Left renal cortex interstitium (tissue), 4 donors: ENCODE measurements at places on chromosomes 2 and 18. TPM values are rescaled to one million over a fixed set of nuclear protein-coding genes. Genes with fewer than 3 reads are reported as not detected.

MSTN gene
- 1.5 TPM for polyA plus RNA-seq

DNA sequence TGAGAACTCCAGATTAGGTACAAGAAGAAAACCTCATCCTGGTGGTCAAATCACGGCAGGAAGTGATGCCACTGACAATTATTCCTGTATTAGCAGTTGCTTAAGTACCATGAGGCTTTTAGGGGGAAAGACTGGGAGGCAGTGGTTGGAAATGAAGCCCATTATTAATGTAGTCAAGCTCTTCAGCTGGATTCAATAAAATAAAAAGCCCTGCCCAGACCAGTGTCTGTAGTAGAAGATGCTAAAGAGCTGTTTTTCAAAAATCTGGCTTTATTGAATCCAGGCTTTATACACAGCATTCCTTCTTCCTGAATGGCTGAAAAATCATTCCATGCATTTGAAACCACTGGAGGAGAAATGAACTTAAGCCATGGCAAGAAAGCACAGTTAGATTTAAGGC, 155.2 kb downstream of the BCL2 start:
- no peak for DNase-seq

DNA sequence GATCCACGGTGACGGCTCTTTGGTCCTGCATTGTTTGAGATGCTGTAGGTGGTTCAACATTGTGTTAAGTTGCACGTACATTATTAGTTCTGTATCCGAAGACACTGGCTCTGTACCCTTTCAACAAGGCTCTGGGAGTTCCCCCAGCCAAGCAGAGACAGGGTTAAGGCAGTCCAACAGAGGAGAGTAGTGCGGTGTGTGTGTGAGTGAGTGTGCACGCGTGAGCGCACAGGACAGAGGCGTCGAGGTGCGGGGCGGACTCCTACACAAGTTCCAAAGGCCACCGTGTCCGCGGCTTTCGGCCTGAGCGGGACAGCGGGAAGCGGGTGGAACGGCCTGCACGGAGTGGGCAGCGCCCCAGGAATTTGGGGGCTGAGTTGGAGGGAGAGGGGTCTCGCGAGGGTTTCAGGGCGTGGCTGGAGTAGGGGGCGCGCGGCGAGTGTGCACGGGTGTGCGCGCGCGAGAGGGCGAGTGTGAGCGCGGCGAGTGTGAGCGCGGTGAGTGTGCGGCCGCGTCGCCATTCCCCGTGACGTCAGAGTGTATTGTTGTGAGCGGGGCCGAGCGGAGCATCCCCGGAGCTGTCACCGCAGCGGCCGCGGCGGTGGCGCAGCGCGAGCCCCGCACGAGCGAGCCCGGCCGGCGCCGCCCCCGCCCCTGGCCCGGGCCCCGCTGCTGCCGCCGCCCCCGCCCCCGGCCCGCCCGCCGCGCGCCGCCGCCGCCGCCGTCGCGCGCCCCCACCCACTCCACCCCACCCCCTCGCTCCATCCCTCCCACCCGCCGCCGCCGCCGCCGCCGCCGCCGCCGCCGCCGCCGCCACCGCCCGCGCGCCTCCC, at the start of gene ASXL3:
Gene ASXL3 (plus strand): TSS at position 535 of the 833 bp plus-strand sequence. CDS start 413 bp downstream, outside the sequence.
- no peak for DNase-seq

DNA sequence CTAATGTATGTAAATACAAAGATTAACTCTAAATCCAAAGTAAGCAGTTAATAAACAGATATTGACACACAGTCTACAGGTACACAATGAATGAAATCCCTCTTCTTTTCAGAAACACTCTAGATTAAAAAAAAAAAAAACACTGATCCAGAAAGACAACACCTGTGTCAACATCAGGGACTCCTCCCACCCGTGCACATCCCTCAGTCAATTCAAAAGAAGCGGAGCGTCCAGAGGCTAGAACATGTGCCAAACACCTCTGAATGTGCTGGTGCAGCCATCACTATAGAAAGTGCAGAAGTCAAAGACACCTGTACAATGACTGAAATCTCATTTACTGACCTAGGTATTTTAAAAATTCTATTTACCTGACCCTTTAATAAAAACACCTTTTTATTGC, 622.6 kb upstream of the ID2 start:
- DNase-seq, result no peak

DNA sequence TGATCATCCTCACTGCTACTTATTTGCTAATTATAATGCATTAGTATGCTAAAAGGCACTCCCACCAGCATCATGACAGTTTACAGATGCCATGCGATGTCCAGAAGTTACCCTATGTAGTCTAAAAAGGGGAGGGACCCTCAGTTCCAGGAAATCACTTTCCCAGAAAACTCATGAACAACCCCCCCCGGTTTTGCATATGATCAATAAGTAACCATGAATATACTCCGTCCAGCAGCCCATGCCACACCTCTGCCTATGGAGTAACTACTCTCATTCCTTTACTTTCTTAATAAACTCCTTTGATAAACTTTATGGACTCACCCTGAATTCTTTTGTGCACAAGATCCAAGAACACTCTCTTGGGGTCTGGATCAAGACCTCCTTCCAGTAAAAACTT, 86.8 kb downstream of the MALT1 start:
- DNase-seq, result no peak

DNA sequence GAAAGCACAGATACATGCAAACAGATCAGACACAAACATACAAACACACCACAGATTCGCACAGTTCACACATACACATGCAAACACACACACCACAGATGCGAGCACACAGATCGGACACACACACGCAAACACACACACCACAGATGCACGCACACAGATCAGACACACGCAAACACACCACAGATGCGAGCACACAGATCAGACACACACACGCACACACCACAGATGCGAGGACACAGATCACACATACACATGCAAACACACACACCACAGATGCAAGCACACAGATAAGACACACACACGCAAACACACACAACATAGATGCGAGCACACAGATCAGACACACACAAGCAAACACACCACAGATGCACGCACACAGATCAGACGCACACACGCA, 149.0 kb downstream of the PXDN start:
- DNase-seq, result no peak

FABP1 gene
- 25.2 TPM for polyA plus RNA-seq

TCF23 gene
- polyA plus RNA-seq, result 0.69 TPM

GRCh38 chr2:226788064-226788463, 11.6 kb downstream of the IRS1 start:
- no peak for DNase-seq

DNA sequence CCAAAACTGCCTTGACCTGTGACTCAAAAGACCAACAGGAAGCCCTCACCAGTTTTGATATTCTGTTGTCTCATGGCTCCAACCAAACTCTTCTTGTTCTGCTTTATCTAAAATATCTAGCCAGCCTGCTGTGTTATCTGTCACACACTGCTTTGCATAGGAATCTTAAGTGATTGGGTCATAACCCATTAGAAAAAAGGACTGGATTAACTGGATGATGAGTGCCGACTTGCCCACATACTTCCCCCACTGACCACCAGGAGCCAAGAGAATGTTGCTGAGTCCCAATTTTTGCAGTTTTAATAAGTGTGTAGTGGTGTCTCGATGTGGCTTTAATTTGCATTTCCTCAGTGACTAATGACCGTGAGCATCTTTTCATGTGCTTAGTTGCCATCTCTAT, 6.5 kb downstream of the MOGAT1 start:
- DNase-seq, result no peak

- no peak for DNase-seq
Observed at GRCh38 chr18:8797206-8797605, 91.8 kb downstream of the MTCL1 start.

- no peak for DNase-seq
Observed at GRCh38 chr2:160940699-160941098, 219.5 kb upstream of the TANK start.
